Activated naive CD4-positive, alpha-beta T cell treated with anti-CD3 and anti-CD28 coated beads for 36 hours (primary cell): ENCODE measurements at places on chromosomes 6 and 20.
A peak's percentile ranks its signal among the peaks of the same experiment; 100 is the strongest.

GRCh38 chr6:51398064-51398705, 579.5 kb downstream of the TFAP2B start:
- no peak overlapping the region for H3K4me3 ChIP-seq
- H3K27me3 ChIP-seq = no peaks in the 10 kb centered on the region
- no peaks in the 10 kb centered on the region for H3K36me3 ChIP-seq

DNA sequence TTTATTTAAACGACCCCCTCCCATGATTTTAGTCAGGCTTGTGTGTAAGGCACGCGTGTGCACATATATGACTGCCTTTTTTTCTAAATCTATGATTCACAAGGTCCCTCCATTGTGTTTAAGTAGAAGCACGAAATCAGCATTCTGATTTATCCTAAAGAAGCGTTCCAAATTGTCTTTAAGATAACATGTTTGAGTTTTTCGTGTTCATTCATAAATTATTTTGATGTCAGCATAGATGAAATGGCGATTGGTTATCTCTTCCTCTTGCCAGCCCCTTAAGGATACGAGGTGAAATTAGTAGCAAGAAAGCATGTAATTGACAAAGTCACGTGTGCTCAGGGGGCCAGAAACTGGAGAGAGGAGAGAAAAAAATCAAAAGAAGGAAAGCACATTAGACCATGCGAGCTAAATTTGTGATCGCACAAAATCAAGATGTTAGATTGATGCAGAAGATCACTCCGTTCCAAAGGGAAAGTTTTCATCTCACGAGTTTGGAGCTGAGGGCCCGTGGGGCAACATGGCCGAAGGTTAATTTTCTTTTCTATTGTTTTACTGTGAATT, at the start of gene LIN28B:
Gene LIN28B (plus strand): TSS at position 377 of the 564 bp plus-strand sequence. CDS start 144 bp downstream, at position 521.
- peaks cover 3% of the 10 kb centered on the region for H3K36me3 ChIP-seq
- H3K4me3 ChIP-seq = peak within 1 kb of the TSS; percentile 48
- H3K27ac ChIP-seq = no peak within 1 kb of the TSS
- peaks cover 19% of the 10 kb centered on the region for H3K4me1 ChIP-seq
- H3K27me3 ChIP-seq = peaks cover 59% of the 10 kb centered on the region
- no peak for DNase-seq

GRCh38 chr20:51540580-51540979, 1.9 kb downstream of the NFATC2 start:
- peak overlapping the region; percentile 96 for H3K4me3 ChIP-seq
- H3K27ac ChIP-seq = peak overlapping the region; percentile 98
- no peaks in the 10 kb centered on the region for H3K27me3 ChIP-seq
- no peak for DNase-seq
- H3K4me1 ChIP-seq = peaks cover 50% of the 10 kb centered on the region

- DNase-seq = no peak
- no peak overlapping the region for H3K4me3 ChIP-seq
- H3K27me3 ChIP-seq = peaks cover 4% of the 10 kb centered on the region
- H3K36me3 ChIP-seq = no peaks in the 10 kb centered on the region
Observed at GRCh38 chr6:40855168-40855880, 183.7 kb downstream of the UNC5CL start.

- H3K36me3 ChIP-seq = no peaks in the 10 kb centered on the region
- no peak for DNase-seq
- H3K27me3 ChIP-seq = peaks cover 6% of the 10 kb centered on the region
- H3K4me3 ChIP-seq = no peak overlapping the region
- H3K4me1 ChIP-seq = no peaks in the 10 kb centered on the region
Observed at GRCh38 chr20:60192326-60192725, 234.1 kb downstream of the CDH26 start.

DNA sequence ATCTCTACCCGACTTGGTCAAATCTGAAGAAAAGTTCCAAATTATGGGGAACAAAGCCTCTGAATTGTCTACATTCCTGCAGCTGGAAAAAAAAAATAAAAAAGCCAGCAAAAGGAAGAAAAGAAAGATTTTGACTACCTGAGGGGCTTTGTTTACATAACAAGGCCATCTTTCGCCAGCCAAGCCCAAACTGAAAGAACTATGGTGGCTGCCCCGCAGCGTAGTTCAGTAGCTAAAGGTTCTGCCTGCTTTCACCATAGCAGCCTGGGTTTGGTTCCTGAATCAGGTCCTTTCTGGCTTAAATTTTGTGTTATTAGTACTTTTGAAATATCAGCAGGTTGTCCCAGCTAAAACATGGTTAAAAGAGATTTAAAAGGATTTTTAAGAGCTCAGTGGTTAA, 35.4 kb downstream of the ZNF133 start:
- peaks cover 2% of the 10 kb centered on the region for H3K36me3 ChIP-seq
- H3K4me1 ChIP-seq = no peaks in the 10 kb centered on the region
- H3K4me3 ChIP-seq = no peak overlapping the region
- no peak overlapping the region for H3K27ac ChIP-seq
- no peaks in the 10 kb centered on the region for H3K27me3 ChIP-seq

DNA sequence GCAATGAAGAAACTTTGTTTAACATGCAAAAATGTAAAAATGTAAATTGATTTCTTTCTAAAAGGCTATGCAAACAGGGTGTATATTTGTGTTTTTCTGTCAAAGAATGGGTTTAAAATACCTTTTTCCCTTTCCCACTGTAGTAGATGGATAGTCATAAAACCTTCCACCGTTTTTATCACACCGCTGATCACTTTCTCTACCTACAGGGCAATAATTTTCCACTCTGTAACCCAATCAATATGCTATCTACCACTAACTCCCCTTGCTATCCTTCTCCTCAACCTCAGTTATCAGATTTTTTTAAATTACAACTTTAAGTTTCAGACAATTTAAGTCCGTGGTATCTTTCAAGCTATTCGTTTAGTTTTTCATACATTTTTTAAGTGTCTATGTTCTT, 91.4 kb upstream of the ARID1B start:
- H3K4me1 ChIP-seq = peaks cover 27% of the 10 kb centered on the region
- peak overlapping the region; percentile 91 for H3K27ac ChIP-seq
- H3K36me3 ChIP-seq = no peaks in the 10 kb centered on the region
- H3K4me3 ChIP-seq = peak overlapping the region; percentile 82
- H3K27me3 ChIP-seq = no peaks in the 10 kb centered on the region
- DNase-seq = no peak

DNA sequence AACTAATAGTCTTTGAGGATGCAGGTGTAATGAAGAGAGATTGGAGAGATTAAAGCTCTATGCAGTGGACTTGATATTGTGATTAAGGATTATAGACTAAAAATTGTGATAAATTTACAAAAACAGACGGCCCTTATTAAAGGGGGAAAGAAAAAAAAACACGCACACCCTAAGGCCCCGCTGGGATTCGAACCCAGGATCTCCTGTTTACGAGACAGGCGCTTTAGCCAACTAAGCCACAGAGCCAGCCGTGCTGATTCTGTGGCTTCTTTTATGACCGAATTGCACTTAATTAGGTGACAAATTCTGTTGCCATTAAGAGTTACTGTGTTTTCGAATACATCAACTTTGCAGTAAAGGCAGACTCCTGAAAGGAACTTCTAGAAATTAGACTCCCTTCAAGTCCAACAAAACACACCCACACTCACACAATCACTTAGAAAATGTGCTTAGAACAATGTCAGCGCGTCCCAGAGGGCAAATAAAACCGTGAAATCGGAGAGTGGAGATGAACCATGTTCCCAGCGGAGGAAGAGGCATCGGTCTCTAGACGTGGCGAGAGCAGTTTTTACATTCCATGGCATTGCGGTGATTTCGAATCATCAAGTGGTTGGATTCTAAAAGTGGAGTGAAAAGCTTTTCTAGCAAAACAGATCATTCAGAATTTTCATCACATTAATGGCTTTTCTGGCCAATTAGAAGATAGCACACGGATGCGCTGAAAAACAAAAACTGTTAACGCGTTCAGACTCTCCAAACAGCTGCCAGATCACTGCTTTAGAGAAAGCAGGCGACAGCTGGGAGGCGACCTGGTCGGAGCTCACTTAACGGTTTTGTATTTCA, 122.6 kb downstream of the GPX5 start:
- peak overlapping the region; percentile 89 for H3K4me3 ChIP-seq
- peak; percentile 82 for DNase-seq
- H3K27me3 ChIP-seq = peaks cover 57% of the 10 kb centered on the region
- H3K27ac ChIP-seq = peak overlapping the region; percentile 33

DNA sequence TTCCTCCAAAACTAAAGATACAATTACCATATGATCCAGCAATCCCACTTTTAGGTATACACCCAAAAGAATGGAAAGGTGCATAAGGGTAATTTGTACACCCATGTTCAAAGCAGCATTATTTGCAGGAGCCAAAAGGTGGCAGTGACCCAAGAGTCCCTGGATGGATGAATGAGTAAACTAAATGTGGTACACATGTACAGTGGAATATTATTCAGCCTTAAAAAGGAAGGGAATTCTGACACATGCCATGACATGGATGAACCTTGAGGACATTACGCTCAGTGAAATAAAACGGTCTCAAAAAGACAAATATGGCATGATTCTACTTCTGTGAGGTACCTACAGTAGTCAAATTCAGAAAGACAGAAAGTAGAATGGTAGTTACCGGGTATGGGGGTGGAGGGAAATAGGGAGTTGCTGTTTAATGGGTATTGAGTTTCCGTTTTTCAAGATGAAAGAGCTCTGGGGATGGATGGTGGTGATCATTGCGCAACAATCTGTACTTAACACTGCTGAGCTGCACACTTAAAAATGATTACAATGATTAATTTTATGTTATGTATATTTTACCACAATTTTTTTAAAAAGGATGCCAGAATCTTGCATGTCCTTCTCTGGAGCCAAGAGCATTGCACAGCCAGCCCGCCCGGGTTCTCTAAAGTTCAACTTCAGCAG, 518.9 kb upstream of the JARID2 start:
- no peak overlapping the region for H3K4me3 ChIP-seq
- H3K27me3 ChIP-seq = no peaks in the 10 kb centered on the region

DNA sequence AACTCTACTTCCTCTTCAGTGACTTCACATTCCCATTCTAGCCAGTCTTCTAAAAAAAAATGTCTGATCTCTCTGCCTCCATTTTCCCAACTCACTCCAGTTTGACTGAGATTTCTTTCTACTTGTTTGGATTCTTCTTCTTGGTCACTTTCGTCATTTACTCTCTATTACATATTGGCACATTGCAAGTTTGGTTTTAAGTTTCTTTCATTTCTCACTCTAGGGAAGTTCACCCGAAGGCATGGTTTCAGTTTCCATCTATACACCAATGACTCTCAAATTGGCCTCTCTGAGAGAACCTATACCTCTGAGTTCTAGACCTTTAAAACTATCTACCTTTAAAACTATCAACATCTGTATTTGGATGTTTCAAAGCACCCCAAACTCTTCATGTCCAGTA, 51.3 kb downstream of the CD109 start:
- H3K36me3 ChIP-seq = peaks cover 4% of the 10 kb centered on the region
- no peak overlapping the region for H3K27ac ChIP-seq
- DNase-seq = no peak
- H3K4me1 ChIP-seq = peaks cover 3% of the 10 kb centered on the region

DNA sequence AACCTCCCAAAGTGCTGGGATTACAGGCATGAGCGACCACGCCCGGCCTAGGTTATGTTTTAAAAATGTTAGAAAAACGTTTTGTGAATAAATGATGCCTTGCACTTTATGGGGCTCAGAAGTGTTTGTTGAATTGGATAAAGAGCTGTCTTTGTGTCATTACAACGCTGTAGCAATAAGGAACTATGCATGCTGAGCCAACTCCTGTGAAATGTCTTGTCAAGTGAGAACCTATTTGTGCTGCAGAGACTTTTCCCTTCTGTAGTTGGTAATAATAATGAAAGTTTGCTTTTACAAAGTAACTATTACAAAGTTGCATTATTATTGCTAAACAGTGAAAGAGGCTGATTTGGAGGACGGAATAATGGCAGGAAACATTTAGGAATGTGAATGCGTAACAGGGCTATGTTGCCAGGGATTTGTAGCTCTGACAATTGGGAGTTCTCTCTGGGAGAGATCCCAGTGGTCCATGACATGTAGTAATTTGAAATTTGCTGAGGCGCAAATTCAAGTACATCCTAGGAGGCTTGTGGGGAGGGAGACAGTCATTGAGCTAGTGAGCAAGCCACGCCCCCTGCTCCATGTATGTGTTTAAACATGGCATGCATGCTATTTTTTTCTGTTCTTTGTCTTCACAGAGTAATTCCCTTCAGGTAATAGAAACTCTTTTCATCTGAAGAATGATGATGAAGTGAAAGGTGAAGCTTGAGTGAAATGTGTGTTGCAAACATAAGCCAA, 16.8 kb upstream of the BICRAL start:
- H3K27ac ChIP-seq = no peak overlapping the region
- no peaks in the 10 kb centered on the region for H3K27me3 ChIP-seq
- H3K36me3 ChIP-seq = no peaks in the 10 kb centered on the region
- no peak for DNase-seq
- no peak overlapping the region for H3K4me3 ChIP-seq

DNA sequence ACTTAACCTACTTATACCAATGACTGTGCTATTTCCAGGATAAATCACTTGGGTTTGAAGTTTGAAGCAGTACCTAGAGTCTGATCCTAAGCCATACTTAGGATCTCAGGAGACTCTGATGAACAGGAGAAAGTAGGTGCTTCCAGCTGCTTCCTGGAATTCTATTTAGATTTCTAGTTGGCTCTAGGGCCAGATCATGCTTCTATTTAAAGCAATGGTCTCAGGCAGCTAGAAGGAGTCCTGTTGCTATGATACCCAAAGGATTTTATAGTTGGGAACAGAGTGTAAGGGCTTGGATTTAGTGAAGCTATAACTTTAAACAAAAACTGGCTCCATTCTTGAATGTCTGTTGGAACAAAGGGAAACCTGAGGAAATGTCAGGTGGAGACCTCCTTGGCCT, 52.4 kb upstream of the TINAG start:
- H3K27ac ChIP-seq = no peak overlapping the region
- H3K27me3 ChIP-seq = no peaks in the 10 kb centered on the region
- no peaks in the 10 kb centered on the region for H3K36me3 ChIP-seq
- no peak overlapping the region for H3K4me3 ChIP-seq
- no peaks in the 10 kb centered on the region for H3K4me1 ChIP-seq

DNA sequence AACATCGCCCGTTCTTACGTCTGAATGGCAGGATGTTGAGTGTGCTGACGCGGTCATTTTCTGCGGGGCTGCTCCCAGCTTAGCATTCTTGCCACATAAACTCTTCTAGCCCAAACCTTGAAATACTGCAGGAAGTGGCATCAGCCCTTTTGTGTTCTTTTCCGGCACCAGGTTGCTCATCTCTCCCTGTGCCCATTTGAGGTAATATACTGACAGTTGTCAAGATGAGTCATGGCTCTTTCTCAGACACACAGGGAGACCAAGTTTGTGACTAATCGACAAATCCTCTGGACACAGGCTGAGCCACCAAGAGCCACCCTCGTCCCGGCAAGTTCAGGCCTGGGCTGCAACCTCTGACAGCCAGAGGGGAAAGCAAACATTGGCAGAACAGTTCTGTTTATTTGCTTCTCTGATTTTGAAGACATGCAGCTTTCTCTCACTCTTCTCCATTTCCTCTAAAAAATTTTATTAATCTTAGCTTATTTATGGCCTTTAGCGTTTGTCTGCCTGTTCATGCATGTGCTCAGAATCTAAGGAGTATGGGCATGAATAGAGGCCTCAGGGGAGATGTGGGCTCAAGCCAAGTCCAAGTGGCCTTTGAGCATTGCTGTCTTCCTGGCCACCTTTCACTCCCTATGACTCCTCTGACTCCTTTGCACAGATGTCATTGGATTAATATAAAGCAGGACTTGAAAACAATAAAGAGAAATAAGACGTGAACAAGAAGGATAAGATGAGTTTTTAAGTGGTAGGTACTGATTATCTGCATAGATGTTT, 328.2 kb upstream of the JAG1 start:
- no peaks in the 10 kb centered on the region for H3K36me3 ChIP-seq
- H3K27me3 ChIP-seq = no peaks in the 10 kb centered on the region
- H3K4me3 ChIP-seq = no peak overlapping the region
- no peaks in the 10 kb centered on the region for H3K4me1 ChIP-seq
- DNase-seq = no peak
- no peak overlapping the region for H3K27ac ChIP-seq
